ENCODE measurements at places on chromosomes 3 and 15.
A peak's percentile ranks its signal among the peaks of the same experiment; 100 is the strongest.

- no peak for DNase-seq
Observed at GRCh38 chr3:58134468-58134867, 76.3 kb downstream of the DNASE1L3 start.

DNA sequence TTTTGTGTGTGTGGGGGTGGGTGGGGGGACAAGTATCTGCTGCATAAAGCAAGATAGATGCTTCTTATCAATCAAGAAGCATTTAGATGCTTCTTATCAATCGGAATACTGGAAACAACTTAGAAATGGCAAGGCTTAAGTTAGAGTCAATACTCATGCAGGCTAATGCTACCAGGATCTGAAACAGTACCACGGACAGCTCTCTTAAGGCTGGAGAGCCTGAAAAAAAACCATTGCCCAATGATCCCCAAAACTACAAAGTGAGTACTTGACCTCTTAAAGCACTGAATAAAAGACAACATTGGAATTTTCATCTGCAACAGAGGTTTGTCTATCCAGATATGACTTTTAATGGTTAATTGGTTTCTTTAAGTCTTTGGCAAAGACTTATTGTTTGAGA lies 262.3 kb downstream of the GAP43 start:
- peak; percentile 6 for DNase-seq

GRCh38 chr3:56356808-56357207 lies 111.5 kb downstream of the ERC2 start:
- no peak for DNase-seq

DNA sequence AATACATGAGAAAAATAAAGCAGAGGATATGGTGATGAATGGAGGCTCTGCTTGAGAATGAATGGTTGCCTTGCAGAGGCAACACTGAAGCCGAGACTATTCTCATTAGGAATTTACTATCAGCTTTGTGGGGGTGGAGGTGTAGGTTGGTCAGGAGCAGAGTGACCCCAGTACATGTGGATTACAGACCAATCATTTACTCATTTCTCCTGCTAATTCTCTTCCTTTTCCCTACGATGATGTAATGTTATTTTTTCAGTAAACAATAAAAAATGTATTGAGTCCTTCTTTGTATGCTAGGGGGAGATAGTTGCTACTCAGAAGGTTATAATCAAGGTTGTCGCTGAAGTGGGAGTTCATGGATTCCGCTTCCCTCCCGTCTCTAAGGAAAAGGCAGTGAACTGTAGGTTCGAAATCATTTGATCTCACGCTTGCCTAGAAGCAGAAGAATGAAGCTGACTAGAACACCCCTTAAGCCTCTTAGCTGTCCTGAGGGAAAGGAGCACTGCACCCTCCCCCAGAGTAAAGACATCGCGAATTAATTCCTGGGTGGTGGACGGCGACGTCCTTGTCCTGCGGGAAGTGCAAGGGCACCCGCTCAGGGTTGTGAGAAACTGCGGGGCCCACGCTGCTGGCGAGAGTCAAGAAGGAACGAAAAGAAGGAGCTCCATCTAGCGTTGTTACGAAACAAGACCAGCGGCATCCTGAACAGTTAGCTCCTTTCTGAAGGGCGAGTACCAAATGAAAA lies 213.2 kb upstream of the PFN2 start:
- peak; percentile 65 for DNase-seq

DNA sequence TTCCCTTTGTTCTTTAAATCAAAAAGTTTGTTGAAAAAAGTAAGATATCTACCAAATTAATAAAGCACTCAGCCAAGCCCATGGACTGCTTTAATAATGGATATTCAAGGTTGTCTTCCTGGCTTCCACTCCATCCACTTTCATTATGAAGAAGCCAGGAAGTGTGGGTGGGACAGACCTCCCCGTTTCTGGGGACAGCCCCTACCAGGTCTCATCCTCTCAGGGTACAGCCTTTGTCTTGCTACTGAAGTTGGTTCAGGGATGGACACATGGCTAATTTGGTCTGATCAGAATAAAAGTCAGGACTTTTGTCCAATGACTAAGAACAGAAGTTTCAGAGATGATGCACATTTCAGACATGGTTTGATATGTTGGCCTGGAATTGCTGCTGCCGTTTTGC lies 32.6 kb downstream of the CCNB2 start:
- no peak for DNase-seq

DNA sequence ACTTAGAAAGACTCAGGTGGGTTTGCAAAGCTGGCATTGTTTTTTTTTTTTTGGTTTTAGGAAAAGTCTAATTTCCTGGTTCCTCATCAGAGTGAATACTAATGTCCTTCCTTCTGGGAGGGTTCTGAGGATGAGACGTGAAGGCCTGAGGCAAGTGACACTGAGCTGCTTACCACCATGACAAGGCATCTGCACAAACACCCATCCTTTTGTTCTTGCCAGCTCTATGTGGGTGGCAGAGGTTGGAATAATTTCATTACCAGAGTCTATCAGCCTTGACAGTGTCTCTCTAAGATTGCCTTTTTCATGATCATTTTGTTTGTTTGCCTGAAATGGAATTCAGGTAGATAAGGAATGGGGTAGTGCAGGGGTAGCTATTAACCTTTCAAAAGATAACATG lies 17.1 kb downstream of the RTP4 start:
- no peak for DNase-seq

GRCh38 chr3:151146731-151147091 lies 56.3 kb downstream of the GPR171 start:
- peak; percentile 24 for DNase-seq

DNA sequence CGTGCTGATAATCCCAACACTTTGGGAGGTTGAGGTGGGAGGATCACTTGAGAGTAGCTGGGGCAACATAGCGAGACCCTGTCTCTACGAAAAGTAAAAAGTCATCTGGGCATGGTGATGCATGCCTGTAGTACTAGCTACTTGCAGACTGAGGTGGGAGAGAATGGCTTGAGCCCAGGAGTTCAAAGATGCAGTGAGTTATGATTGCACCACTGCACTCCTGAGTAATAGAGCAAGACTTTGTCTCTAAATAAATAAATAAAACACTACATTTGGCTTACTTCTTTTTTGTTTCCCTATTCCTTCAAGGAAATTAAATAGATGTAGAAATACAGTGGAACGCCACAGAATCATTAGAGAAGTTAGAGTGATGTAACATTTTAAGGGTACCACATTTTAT lies 20.1 kb upstream of the LDHAL6B start:
- no peak for DNase-seq

DNA sequence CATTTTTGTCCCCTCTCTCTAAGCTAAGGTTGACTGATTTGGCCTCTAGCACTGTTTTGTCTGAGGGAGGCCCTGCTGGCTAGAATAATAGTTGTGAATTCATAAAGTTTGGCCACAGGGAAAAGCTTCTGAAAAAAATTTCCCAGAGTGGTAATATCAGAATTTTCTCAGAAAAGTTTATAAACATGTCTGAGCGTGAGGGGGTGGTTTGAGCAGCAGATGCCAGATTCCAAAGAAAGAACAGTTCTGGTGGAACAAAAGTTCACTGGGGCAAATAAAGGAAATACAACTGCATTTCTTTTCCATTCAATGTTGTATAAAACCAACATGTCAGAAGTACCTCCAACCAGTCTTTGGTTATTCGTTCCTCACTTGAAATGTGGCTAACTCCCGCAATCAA lies 61.2 kb downstream of the CLDN1 start:
- no peak for DNase-seq

GRCh38 chr3:182503401-182503800 lies 289.9 kb upstream of the ATP11B start:
- no peak for DNase-seq

- no peak for DNase-seq
Observed at GRCh38 chr3:18033581-18034108, 291.2 kb upstream of the TBC1D5 start.

DNA sequence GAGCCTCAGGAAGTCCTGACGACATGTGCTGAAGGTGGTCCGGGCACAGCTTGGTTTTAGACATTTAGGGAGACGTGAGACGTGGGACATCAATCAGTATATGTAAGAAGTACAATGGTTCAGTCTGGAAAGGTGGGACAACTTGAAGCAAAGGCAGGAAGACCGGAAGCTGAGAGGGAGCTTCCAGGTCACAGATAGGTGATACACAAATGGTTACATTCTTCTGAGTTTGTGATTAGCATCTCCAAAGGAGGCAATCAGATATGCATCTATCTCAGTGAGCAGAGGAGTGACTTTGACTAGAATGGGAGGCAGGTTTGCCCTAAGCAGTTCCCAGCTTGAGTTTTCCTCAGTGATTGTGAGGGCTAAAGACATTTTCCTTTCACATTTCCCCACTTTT lies 282.1 kb downstream of the RYR3 start:
- no peak for DNase-seq

GRCh38 chr3:104901396-104901795 lies 465.3 kb upstream of the ALCAM start:
- DNase-seq: no peak

- DNase-seq: no peak
Observed at GRCh38 chr3:120420928-120421551, 29.8 kb downstream of the FSTL1 start.

DNA sequence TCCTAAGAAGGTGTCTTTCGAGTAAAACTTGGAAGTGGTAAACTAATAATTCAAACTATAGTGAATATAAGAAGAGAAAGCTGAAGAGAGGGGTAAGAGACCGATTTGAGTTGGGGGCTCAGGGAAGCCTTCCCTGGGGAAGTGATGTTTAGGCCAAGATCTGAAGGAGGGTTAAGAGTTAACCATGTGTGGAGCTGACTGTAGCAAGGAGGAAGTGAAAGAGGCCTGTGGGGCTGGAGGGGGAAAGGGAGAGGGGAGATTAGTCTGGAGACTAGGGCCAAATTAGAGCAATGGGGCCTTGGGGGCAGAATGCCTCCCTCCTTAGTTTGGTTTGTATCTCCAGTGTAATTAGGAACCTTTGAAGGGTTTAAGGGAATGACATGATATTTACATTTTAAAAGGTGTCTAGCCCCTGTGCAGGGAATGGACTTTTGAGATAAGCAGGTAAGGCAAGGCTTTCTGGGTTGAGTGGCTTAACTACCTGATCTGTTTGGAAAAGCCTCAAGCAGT lies 2.2 kb downstream of the ZNF592 start:
- no peak for DNase-seq
